Activated naive CD8-positive, alpha-beta T cell treated with anti-CD3 and anti-CD28 coated beads, Interleukin-2, amount 10 ng/mL, durations not matched to agents 7 days and 5 days (primary cell): ENCODE measurements at places on chromosomes 4 and X. TPM values are rescaled to one million over a fixed set of nuclear protein-coding genes. Genes with fewer than 3 reads are reported as not detected.

The CT45A10 gene
- total RNA-seq = not detected

- peaks cover 4% of the 10 kb centered on the region for H3K4me1 ChIP-seq
- no peaks in the 10 kb centered on the region for H3K36me3 ChIP-seq
- no peak overlapping the region for H3K27ac ChIP-seq
- peaks cover 6% of the 10 kb centered on the region for H3K27me3 ChIP-seq
- H3K4me3 ChIP-seq = no peak overlapping the region
Measured at GRCh38 chrX:15350329-15350996, 15.1 kb upstream of the PIGA start.

DNA sequence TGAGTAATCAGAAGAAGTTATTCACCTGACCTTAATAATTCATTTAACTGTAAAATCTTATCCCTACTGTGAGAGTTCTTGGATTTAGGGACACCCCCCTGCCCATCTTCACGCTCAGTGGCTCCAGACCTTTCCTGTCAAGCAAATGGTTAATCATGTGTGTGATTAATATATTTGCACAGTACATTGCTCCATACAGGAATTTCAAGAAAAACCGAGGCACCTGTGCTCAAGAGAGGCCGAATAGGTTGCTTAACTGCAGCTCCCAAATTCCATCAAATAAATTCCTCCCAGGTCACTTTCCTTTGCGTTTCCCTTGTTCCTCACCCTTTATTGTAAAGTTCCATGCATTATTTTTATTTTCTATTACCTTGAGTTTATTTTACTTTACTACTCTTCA, 119.5 kb downstream of the STOX2 start:
- H3K4me3 ChIP-seq = no peak overlapping the region
- H3K27me3 ChIP-seq = peaks cover 24% of the 10 kb centered on the region
- peaks cover 22% of the 10 kb centered on the region for H3K4me1 ChIP-seq
- DNase-seq = no peak
- no peaks in the 10 kb centered on the region for H3K36me3 ChIP-seq
- no peak overlapping the region for H3K27ac ChIP-seq

The HTN1 gene
- total RNA-seq = not detected

DNA sequence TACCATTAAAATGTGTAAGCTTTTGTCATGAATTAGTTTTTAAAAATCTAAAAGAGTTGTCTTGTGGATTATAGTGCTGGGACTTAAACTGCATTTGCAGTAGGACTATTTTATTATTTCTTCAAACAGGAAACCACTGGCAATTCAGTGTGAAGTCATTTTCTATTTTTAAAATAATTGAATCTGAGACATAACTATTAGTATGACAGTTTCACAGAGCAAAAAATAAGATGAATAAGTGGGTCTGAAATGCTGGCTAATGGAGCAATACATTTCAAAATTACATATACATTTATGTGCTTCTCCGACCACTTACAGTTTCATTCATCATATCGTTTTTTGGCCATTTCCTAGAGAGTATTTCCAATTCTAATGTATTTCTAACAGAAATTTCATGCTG, 75.3 kb upstream of the RAPGEF2 start:
- DNase-seq = no peak
- H3K36me3 ChIP-seq = no peaks in the 10 kb centered on the region
- H3K27ac ChIP-seq = no peak overlapping the region
- H3K4me1 ChIP-seq = no peaks in the 10 kb centered on the region

DNA sequence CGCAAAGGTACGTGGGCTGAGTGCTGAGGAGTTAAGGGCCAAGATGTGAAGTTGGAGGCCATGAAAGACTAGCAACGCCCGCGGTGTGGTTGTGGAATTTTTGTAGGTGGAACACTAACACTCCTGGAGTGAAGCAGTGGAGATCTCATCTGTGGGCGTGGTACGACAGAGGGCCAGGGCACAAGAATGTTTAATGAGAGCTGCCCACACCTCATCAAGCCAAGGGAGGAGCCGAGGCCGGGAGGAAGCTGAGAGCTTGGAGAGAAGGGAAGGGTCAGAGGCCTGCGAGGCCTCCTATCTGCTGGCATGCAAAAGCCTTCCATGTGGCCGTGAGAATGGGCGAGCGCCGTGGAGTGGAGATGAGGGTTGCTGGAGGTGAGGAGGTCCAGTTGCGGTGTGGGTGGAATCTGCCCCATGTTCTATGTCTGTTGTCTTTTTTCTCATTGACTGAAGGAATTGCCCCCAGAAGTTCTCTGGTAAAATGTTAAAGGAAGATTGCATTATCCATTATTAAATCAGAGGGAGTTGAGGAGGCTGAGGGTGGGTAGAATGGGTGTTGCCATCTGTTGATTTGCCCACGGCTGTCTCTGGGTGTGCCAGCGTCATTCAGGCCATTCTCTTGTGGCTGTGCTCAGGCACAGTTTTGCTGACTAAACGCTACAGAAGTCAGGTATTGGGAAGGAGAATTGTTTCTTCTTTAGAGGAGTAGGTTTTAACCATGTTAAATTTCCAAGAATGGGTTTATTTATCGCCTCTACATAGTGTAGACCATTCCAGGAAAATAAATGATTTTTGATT, 19.8 kb downstream of the SNX25 start:
- H3K4me3 ChIP-seq = no peak overlapping the region
- no peaks in the 10 kb centered on the region for H3K27me3 ChIP-seq
- no peaks in the 10 kb centered on the region for H3K36me3 ChIP-seq
- H3K4me1 ChIP-seq = no peaks in the 10 kb centered on the region

- no peak overlapping the region for H3K4me3 ChIP-seq
- H3K4me1 ChIP-seq = no peaks in the 10 kb centered on the region
- no peaks in the 10 kb centered on the region for H3K27me3 ChIP-seq
- H3K36me3 ChIP-seq = peaks cover 23% of the 10 kb centered on the region
- DNase-seq = no peak
Measured at GRCh38 chrX:13763489-13763888, 28.9 kb downstream of the OFD1 start.

DNA sequence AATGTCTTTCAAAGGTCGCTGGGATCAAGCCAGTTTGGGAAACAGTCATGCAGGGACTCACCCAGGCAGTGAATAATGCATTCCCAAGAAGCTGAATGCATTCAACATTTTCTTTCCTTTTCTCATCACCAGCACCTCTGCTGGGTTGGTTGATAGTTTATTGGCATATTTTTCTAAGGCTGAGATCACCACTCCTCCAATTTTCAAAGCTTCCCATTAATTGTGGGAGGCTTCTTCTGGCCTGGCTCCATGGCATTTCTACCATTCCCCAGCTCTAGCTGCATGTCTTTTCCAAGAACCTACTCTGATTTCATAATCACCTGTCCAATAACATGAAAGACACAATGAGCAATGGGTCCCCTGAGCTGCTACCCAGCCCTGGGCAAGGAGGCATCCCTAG, 35.8 kb downstream of the CHRDL1 start:
- H3K27me3 ChIP-seq = no peaks in the 10 kb centered on the region
- no peak overlapping the region for H3K4me3 ChIP-seq
- H3K4me1 ChIP-seq = no peaks in the 10 kb centered on the region
